ENCODE measurements at places on chromosomes 7 and 10.

- DNase-seq = no peak
Observed at GRCh38 chr10:71833451-71834342, 17.4 kb downstream of the PSAP start.

DNA sequence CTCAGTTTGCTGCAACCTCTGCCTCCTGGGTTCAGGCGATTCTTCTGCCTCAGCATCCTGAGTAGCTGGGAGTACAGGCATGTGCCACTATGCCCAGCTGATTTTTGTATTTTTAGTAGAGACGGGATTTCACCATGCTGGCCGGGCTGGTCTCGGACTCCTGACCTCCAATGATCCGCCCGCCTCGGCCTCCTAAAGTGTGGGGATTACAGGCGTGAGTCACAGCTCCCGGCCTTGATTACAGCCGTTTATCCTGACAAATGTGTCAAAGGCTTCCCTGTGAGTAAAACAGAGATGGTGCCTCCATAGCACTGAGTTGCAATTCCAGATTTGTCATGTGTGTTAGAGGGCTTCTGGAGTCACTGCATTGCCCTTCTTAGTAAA, 273.7 kb downstream of the CCDC3 start:
- no peak for DNase-seq

DNA sequence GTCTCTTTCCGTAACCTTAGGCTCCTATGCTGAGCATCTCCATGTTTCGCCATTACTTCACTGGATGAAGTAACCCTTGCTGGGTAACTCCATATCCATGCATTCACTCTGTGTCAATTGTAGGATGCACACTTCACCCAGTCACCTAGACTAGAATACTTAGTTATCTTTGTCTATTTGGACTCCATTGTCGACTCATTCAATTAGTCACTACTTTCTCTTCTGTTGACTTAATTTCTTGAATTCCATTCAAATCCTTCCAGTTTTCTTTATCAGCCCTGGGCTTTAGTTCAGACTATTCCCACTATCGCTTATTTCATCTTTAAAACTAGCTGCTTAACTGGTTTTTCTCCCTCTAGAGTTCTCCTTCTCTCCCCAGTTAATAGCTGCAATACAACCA, 111.3 kb upstream of the TNS3 start:
- DNase-seq = no peak

DNA sequence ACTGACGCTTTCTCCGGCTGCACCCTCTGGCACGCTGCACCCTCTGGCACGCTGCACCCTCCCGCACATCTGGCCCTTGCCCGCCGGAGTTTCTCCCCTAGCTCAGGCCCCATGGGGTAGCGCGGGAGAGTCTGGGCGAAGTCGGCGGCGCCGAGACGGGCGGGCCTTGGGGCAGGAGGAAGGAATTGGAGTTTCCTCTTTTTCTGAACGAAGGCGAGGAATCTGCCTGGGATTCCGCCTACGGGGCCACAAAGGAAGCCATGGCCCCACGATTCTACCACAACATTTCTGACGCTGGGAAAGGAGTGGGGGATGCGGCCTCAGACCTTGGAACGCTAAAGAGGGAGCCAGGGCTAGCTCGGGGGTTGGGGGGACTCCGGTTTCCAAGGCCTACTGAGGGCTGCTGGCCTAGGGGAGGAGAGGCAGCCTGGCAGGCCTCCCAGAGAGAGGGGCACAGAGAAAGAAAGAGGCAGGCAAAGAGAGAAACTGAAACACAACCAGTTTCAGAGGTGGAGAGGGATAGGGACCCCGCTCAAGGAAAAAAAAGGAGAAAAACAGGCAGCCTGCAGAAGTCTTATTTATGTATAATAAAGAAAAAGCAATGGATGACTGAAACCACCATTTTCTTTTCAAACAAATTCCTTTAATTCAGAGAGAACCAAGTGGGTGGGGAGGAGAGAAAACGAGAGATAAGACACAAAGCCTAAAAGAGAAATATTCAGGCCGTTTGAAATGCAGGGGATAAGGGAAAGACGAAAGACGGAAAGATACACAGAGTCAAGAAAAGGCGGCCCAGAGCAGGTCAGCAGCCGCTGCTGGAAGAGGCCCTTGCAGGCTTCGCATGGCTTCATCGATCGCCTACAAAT, 4.3 kb downstream of the TLX1 start:
- DNase-seq = no peak

DNA sequence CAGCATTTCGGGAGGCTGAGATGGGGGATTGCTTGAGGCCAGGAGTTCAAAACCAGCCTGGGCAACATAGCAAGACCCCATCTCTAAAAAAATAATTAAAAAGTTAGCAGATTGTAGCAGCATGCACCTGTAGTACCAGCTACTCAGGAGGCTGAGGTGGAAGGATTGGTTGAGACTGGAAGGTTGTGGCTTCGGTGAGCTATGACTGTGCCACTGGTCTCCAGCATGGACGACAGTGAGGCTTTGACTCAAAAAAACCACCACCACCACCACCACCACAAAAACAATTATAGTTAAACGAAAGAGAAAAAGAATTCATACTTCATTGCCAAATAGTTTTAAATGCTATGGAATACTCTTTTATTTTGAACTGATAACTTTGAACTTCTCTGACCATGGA, 63.4 kb downstream of the VTI1A start:
- DNase-seq = no peak

- no peak for DNase-seq
Observed at GRCh38 chr7:100515072-100515532, 23.9 kb upstream of the AGFG2 start.

DNA sequence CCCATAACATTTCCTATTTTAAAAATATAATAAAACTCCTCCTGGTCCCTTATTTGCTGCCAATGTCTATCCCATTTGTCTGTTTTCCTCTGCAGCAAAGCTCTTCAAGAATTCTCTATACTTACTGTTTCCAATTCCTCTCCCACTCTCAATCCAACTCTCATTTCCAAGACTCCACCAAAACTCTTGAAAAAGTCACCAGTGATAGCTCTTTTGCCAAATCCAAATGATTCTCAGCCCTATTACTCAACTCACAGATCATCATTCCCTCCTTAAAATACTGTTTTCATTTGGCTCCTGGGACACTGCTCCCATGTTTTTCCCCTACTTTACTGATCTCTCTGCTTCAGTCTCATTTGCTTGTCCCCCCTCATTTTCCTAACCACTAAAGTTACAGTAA, 139.4 kb downstream of the HIBADH start:
- DNase-seq = no peak

- no peak for DNase-seq
Observed at GRCh38 chr10:3892440-3893425, 107.7 kb upstream of the KLF6 start.

DNA sequence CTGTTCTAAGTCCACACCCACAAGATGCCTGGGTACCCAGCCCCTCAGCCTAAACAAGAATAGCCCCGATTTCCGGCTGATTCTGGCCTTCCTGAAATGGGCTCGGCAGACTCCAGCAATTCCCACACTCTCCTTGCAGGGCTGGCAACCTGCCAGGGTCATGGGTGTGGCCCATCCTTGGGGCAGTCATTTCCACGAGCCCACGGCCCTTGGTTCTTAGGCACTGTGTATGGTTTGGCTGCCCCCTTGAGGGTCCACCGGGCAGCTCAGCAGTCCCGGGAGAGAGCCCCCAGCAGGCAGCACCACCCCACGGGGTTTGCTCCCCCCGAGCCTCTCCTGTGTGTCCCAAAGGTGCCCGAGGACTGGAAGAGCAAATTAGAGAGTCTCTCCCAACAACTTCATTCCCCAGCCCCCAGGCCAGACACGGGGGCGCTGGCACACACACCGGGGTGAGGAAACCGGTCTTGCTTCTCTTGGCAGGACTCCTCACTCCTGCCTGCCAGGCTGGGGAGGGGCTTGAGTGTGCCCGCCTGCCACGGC, 142.2 kb downstream of the EMX2 start:
- no peak for DNase-seq

- DNase-seq = no peak
Observed at GRCh38 chr10:124909563-124909962, 32.4 kb upstream of the ZRANB1 start.

GRCh38 chr7:134902058-134902457, 84.2 kb upstream of the AGBL3 start:
- no peak for DNase-seq

DNA sequence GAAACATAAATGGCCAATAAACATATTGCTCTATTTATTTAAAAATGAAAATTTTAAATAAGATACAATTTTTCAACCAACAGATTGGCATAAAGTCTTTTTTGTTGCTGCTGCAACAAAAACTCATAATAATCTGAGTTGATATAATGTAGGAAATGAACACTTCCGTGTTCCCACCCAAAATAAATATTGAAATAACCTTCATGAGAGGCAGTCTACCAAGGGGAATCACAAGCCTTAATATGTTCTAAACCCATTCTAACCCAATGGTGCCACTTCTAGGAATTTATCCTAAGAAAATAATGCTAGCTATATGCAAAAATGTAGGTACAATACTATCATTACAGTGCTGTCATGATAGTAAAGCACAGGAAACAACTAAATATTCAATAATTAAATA, 39.1 kb downstream of the SLC25A13 start:
- DNase-seq = no peak

DNA sequence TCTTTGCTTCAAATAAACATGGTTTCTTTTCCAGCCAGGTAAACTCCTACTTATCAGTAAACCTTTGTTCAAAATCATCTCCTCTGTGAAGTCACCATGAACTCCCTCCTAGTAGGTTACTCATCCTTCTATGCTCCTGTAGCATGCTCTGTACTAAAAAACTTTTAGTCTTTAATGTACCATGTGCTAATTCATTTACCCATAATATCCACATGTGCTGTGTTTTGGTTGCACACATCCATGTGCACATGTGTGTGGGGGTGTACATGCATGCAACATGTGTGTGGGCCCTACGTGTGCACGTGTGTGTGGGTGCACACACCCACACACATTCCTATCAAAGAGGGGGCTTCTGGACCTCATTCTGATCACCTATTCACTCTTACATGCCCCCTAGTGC, 259.9 kb upstream of the SP4 start:
- DNase-seq = no peak
